ENCODE measurements at places on chromosomes 13 and 19.

GRCh38 chr19:5166262-5166661, 174.3 kb downstream of the PTPRS start:
- DNase-seq, result no peak

DNA sequence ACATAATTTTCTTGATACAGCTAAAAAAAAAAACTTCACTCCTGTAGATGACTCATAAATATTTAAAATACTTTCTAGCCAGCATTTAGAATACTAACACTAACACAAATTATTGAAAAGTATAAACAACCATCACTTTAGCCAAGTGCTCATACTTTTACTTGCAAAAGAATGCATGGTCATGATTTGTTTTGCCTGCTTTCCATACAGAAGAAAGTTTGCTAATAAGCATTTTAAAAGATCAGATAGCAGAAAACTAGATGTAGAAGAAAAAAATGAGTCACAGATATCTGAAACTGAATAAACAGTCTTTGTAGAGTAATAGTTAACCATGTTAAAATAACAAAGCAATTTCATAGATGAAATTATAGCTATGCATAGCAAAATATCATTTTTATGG, 2280.4 kb upstream of the PCDH20 start:
- no peak for DNase-seq

- no peak for DNase-seq
Measured at GRCh38 chr13:112510987-112511685, 76.8 kb downstream of the TUBGCP3 start.

DNA sequence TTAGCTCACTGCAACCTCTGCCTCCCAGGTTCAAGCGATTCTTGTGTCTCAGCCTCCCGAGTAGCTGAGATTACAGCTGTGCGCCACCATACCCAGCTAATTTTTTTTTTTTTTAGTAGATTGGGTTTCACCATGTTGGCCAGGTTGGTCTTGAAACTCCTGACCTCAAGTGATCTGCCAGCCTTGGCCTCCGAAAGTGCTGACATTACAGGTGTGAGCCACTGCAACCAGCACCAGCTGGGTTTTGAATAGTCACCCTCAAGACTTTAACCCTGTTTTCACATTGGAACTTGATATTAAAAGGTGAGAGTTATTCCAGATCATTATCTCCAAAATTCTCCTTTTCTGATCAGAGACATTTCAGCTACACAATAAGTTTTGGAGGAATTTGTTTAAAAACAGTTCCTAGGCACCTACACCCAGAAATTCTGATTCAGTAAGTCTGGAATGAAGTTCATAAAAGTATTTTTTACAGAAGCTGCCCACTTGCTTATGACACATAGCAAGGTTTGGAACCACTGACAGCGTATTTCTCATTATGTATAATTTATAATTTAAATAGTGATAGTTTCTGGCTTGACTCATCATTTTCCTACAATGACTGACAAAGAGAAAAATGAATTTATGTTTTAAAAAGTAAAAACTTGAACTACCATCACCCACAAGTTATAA, 417.3 kb downstream of the DIAPH3 start:
- no peak for DNase-seq

DNA sequence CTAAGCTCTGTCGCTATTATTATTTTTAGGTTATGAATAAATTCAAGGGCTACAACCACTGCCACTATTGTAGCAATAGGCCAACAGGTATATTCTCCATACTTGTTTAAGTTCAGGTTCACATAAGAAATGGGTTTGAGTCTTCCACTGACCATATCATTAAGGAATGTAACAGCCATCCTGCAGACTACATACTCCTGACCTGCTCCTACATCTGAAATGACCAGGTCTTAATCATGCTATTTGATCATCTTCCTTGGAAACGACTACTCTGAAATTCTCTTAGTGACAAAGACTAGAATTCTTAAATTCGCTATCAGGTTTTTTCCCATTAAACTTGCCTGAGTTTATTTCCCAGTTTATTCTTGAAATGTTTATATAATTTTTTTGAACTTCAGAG, 66.8 kb downstream of the IPO5 start:
- DNase-seq, result no peak

- no peak for DNase-seq
Measured at GRCh38 chr13:110643768-110644421, 28.6 kb downstream of the NAXD start.

- no peak for DNase-seq
Measured at GRCh38 chr19:15234431-15235130, 2.3 kb upstream of the EPHX3 start.

DNA sequence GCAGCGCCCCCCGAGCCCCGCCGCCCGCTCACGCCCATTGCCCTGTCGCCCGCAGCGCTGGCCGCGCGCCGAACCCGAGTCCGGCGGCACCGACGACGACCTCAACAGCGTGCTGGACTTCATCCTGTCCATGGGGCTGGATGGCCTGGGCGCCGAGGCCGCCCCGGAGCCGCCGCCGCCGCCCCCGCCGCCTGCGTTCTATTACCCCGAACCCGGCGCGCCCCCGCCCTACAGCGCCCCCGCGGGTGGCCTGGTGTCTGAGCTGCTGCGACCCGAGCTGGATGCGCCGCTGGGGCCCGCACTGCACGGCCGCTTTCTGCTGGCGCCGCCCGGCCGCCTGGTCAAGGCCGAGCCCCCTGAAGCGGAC, 518 bp downstream of the KLF2 start:
- DNase-seq, result no peak

- peak; percentile 59 for DNase-seq
Measured at GRCh38 chr13:101424381-101425155, 8.3 kb upstream of the NALCN start.

GRCh38 chr19:46731007-46731501, 14.1 kb upstream of the PRKD2 start:
- DNase-seq, result peak; percentile 23

DNA sequence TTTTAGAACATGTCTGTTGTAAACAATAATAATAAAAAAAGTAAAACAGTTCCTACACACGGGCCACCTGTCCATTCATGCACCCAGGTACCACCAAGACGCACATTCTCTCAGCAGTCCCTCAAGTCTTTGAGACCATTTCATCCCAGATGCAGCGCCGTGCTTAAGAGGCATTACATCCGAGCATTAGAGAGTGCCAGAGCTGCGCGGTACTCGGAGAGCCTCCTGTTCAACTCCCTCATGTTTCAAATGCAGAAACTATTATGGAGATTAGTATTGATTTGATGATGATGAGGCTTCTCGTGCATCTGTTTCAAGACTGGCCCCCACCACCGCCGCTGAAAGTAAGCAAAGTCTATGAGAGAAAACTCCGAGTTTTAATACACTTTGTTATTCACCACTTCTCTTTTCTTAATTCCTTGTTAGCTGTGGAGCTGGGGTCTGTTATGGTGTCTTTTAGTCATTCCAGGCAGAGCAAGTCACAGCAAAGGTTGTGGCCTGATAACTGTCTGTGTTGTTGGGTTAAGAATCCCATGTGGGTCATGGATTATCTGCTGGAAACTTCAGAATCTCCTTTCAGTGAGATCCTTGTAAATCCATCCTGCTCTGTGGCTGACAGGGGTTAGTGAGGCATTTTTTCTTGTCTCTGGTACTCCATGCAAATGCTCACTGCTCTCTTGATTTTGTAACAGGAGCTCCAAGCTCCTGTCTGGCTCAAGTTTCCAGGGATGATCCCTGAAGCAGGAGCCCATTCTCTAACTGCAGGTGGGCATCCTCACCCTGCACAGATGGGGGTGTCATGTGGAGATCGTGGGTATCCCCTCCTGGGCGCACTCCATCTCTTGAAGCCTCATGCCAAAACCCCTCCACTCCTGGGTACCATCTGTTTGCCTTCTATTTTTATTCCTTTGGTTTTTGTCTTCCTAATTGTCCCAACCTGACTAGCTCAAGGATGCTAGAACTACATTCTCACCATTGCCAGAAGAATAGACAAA, 74.9 kb upstream of the MTIF3 start:
- DNase-seq, result no peak

All from hippocampal formation (tissue), 2 donors.